ENCODE measurements at places on chromosomes 16 and 17. TPM values are rescaled to one million over a fixed set of nuclear protein-coding genes. Genes with fewer than 3 reads are reported as not detected.

TBX6 gene
- 0.39 TPM for total RNA-seq

KRT40 gene
- total RNA-seq: not detected

PRDM7 gene
- total RNA-seq: not detected

AIPL1 gene
- 0.13 TPM for total RNA-seq

GABARAP gene
- 440 TPM for total RNA-seq

PRR11 gene
- 254 TPM for total RNA-seq

CSNK2A2 gene
- total RNA-seq: 39.7 TPM

EIF3C gene
- 138 TPM for total RNA-seq

TNP2 gene
- not detected for total RNA-seq

ZNF764 gene
- 5.8 TPM for total RNA-seq
